ENCODE measurements at places on chromosomes 13 and 19. TPM values are rescaled to one million over a fixed set of nuclear protein-coding genes. Genes with fewer than 3 reads are reported as not detected.

Gene CAMSAP3
- 12.6 TPM for total RNA-seq

Gene CNN1
- 0.19 TPM for total RNA-seq

Gene TNFAIP8L1
- total RNA-seq, result 5.7 TPM

Gene SBK2
- not detected for total RNA-seq

Gene HIPK4
- not detected for total RNA-seq

Gene USPL1
- total RNA-seq, result 9.4 TPM
